ENCODE measurements at places on chromosomes 4 and X.
A peak's percentile ranks its signal among the peaks of the same experiment; 100 is the strongest.

GRCh38 chr4:189981970-189982369, 41.3 kb downstream of the FRG1 start:
- no peak for DNase-seq

DNA sequence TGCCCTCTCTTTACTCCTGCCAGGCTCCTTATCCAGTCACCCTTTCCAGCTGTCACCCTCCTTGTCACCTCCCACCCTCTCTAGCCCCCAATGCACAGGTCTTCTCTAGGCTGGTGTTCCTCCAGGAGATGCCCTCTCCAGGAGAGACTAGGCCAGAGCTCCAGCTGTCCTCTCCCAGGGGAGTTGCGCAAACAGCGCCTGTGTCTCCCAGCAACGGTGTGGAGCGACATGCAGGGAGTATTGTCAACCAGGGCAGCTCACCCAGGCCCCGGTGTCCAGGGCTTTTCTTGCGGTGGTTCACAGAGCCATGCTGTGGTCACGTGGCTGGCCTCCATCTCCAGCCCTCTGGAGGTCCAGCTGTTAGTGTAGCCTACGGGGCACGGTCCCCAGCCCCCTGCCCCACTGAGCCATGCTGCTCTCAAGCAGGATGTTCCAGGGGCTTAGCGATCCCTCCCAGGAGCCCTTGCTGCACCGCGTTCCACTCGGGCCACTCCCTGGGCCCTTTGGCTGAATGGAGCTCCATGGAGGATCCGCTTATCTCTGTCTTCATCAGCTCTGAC, 34.8 kb downstream of the CCNQ start:
- DNase-seq: no peak

GRCh38 chrX:56113785-56114436, 118.2 kb upstream of the KLF8 start:
- no peak for DNase-seq

GRCh38 chr4:69974631-69975030, 9.1 kb upstream of the CSN2 start:
- DNase-seq: no peak

DNA sequence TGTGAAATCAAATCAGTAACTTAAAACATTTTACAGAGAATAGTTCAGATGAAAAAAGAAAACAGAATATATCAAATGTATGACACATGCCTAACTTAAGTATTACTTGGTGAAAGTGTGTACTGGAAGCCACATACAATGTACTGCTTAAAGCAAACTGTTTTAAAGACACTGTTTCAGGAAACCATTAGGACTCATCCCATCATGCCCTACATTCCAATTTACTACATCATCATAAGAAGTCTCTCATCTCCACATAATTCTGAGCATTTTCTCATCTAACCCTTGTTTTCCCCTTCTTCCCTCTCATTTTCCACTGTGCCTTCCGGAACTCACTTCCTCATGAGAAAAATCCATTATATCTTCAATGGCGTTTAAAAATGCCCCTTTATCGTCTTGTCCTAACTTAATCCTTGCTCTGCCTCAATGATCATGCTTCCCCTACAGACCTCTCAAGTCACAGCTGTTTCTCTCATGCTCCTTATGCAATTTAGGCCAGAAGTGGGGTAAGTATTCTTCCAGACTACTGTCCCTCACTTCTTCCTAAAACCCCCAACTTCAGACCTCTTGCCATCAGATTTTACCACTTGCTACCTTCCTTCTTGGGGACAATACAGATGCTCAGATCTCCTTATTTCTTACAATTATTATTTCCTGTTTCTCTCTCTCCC, 26.8 kb upstream of the FGF5 start:
- DNase-seq: no peak

GRCh38 chr4:13461191-13461905, 22.8 kb downstream of the RAB28 start:
- DNase-seq: no peak

DNA sequence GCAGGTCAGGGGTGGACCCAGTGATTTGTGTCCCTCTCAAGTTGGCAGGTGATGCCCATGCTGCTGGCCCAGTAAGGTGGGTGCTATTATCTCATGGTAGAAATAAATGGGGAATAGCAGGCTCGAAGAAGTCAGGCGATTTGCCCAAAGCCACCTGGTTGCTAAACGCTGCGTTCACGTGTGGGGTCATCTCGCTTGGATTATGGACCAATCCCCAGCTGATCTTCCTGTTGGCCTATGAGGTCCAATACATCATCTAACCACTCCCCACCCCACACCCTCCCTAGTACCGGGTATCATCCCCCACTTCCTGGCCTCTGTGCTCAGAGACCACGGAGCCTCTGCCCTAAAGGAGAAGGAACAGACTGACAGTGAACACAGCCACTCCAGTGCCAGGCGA, 18.3 kb upstream of the MSX1 start:
- DNase-seq: no peak

DNA sequence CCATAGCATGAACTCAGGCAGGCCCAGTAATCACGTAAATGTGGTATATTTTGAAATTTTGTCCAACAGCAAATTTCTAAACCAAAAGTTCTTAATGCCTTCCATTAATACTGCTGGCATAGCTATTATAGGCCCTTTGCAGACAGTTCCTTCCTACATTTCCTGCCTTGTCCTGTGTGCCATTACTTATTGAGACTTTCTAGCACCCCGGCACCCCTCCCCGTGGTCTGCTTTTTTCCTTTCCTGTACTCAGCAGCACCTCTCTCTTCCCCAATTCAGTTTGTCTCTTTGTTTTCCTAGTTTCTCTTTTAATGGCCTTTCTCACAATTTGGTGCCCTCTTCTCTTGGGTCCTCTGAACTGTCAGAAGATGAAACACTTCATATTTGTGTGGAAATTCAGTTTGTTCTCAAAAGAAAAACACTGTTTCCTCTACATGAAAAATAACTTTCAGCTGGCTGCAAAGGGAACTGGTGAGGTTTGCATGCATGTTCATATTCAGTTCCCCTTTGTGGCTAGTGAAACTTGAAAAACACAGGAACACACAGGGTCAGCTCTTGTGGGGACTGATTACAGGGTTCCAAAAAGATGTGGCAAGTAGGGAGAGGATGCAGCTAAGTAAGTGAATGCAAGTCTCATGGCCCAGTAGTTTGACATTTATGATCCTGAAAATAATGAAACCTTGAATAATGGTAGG, 17.1 kb downstream of the GPR34 start:
- DNase-seq: peak; percentile 87

- no peak for DNase-seq
These were observed at the start of gene ZAR1 for GRCh38 chr4:48490012-48490679. TSS of gene ZAR1 (plus strand) at chr4:48490252. CDS start at chr4:48490292, 40 bp downstream.

DNA sequence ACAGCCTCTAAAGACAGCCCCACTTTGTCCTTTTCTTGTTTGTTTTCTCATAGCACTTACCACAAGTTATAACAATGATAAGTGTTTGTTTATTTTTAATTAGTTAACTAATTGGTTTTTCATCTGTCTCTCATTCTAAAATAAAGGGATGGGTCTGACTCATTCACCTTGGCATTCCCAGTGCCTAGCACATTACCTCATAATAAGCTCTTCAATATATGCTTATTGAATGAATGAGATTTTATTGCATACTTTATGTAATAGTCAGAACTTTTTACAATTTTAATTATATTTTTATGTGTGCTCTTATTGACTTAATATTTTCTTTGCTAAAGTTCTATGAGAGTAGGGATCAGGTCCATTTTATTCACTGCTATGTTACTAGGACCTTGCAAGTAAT, 22.8 kb upstream of the PRKG2 start:
- DNase-seq: no peak

GRCh38 chr4:3158841-3159240, 84.4 kb downstream of the HTT start:
- DNase-seq: no peak

DNA sequence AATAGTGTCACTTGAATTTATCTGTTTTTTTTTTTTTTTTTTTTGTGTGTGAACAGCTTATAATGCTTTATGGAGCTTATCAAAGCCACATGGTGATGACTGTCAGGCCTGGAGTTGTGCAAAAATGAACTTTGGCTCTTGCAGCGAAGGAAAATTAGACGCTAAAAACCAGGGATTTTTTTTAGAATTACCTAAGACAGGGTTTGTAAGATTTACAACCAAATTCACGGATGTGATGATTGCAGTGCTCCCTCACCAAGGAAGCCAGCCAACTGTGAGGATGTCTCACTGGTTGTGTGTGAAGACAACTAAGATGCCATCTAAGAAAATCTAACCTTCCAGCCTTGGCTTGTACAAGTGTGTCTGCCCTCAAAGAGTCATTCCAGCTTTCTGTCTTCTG, 127.1 kb upstream of the SLC4A4 start:
- no peak for DNase-seq

GRCh38 chr4:67333664-67334063, 211.6 kb downstream of the CENPC start:
- no peak for DNase-seq

DNA sequence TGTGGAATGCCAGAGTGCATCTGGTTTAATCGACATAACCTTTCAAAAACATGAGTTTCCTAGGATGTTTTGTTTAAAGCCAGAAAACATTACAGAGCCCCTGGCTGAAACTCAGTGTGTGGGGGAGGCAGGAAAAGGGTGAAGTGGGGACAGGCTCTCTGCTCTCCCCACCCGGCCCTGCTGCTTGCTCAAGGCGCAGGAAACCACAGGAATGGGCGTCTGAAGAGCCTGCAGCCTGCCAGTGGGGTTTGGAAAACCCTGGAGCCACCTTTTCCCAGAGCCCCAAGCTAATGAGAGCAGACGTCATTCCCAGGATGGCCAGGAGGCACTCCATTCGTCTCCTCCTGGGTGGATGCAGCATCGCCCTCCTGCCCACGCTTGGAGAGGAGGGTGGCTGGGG, 240.6 kb downstream of the AFAP1 start:
- DNase-seq: no peak

DNA sequence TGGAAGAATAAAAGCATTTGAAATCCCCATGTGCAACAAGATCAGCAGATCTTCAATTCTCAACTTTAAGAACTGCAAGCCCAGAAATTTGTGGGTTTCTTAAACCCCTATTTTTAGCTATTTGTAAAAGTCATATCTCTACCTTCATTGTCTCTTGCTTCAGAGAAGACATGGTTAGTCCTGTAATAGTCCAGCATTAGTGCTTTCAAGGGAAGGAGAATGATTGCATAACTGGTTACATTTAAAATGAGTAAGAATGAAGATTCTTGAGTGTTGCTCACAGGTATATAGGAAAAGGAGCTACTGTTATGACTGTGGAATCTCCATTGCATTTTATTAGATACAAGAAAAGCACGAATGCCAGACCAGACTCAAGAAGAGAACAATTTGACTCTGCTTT, 84.0 kb downstream of the CCSER1 start:
- DNase-seq: no peak

GRCh38 chr4:7416745-7417432, 17.8 kb downstream of the PSAPL1 start:
- no peak for DNase-seq

DNA sequence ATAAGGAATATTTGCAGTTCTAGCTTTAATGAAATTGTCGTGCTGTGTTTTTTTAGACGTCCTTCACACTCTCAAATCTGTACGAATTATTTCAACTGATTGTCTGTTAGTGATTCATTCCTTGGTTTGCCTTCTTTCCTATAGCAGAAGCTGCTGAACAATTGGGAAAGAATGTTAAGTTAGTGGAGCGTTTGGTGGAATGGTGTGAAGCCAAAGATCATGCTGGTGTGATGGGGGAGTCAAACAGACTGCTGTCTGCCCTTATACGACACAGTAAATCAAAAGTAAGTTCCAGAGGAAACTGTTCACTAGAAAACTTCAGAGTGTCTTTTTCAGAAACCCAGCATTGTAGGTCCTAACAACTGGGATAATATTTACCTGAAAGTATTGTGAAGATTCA, 159.9 kb downstream of the RAP1GDS1 start:
- no peak for DNase-seq

DNA sequence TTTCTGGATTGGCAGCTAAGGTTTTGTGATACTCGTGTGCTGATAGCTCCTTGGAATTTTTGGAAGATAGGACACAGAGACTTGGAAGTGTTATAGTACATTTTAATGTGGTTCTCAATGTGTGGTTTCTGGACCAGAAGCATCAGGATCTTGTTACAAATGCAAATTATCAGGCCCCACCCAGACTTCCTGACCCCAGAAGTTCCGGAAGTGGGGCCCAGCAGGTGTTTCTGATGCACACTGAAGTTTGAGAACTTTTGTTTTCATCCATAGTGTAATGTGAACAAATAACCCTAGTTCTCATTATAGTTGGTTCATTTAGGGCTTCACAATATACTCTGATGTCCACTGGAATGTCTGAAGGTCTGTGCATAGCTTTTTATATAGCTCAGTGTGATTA, 49.6 kb downstream of the LAMP2 start:
- DNase-seq: peak; percentile 24

DNA sequence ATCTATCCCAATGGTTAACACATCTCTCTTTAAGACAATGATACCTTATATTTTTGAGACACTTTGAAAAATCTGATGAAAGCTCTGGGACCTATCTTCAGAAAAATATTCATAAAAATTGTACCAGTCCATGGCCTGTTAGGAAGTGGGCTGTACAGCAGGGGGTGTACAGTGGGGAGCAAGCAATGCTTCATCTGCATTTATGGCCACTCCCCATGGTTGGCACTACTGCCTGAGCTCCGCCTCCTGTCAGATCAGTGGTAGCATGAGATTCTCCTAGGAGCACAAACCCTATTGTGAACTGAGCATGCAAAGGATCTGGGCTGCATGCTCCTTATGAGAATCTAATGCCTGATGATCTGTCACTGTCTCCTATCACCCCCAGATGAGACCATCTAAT, 42.6 kb downstream of the C4orf51 start:
- DNase-seq: no peak

All from KBM-7 (cell line).